ENCODE measurements at places on chromosomes 6 and 20.

DNA sequence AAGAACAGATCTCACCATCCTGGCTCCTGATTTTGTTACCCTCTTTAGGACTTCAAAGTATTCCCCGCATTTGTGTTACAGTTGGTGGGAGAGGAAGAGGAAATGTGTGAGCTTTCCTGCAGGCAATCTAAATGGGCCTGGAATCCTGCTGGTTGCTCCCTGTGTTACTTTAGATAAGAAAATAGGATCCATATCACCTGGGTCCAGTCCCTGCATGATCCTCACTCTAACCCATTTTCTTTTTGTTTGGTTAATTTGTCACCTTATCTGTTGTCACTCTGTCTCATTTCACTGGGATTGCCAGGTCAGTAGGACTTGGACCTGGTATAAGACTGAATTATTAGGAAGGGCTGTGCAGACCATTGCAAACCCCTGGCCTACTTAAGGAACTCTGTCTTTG, 175.9 kb upstream of the GJE1 start:
- no peak for DNase-seq

DNA sequence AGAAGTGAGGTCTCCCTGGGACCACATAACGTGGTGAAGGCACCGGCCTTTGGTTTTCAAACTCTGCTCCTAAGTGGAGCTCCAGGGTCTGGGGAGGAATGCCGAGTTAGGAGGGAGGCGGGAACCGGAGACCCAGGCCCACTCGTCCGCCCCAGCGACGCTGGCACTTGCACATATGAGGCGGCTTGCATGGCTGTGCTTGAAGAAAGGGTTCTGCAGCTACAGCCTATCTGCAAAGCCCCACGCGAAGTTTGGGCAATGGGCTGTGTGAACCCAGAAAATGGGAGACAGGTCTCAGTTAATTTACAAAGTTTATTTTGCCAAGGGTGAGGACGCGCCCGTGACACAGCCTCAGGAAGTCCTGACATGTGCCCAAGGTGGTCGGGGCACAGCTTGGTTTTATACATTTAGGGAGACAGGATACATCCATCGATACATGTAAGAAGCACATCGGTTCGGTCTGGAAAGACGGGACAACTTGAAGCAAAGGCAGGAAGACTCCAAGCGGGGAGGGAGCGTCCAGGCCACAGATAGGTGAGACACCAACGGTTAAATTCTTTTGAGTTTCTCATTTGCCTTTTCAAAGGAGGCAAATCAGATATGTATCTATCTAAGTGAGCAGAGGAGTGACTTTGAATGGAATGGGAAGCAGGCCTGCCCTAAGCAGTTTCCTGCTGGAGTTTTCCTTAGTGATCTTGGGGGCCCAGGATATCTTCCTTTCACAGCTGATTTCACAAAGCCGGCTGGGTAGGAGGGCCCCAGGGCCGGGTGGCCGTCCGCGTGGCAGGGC, 782 bp upstream of the PCMTD2 start:
- no peak for DNase-seq

GRCh38 chr6:1757131-1757530, 147.4 kb downstream of the FOXC1 start:
- DNase-seq = no peak

DNA sequence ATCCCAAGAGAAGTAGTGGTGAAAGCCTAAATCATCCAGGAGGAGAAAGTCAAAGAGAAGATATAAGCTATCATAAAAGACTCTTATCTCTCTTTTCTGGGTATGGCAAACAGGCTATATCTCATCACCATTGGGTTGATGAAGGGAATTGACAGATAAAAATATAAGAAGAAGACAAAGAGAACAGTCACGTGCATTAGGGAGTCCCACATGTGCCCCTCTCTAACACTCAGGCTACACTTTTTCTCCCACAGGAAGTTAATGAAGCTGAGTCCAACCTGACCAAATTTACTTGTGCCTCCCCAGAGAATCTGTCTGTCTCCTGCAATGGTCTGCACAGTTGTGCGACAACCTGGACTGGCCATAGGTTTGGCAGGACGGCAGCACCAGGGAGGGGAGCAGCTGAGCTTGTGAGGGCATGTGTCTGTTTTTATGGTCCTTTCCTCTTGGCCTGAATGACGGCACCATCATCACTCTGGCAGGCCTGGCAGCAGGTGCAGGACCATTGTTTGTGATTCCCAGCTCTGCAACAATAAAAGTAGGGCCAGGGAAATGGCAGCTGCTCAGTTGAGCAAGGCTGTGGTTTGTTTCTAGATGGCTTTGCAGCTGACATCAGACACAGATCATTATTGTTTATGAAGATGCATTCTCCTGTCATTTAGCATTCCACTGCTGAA, 144.5 kb upstream of the MCHR2 start:
- no peak for DNase-seq

- DNase-seq = no peak
These were observed 74.7 kb upstream of the PRDM1 start for GRCh38 chr6:106011476-106011875.

DNA sequence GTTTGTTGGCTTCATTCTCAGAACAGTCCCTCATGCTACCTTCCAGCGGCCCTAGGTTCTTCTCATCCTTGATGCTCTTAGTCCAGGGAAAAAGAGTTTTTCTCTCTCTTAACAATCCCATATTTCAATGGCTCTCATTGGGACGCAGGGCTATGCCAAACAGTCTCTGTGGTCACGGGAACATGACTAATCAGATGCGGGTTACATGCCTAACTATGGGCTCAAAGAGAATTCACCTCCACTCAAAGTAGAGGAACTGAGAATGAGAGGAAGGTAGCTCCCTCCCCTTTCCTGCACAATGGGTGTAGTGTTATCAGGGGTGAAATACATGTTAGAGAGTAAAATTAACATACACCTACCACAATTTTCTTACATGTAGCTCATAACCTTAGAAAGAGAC, 18.1 kb upstream of the ATRN start:
- DNase-seq = no peak

DNA sequence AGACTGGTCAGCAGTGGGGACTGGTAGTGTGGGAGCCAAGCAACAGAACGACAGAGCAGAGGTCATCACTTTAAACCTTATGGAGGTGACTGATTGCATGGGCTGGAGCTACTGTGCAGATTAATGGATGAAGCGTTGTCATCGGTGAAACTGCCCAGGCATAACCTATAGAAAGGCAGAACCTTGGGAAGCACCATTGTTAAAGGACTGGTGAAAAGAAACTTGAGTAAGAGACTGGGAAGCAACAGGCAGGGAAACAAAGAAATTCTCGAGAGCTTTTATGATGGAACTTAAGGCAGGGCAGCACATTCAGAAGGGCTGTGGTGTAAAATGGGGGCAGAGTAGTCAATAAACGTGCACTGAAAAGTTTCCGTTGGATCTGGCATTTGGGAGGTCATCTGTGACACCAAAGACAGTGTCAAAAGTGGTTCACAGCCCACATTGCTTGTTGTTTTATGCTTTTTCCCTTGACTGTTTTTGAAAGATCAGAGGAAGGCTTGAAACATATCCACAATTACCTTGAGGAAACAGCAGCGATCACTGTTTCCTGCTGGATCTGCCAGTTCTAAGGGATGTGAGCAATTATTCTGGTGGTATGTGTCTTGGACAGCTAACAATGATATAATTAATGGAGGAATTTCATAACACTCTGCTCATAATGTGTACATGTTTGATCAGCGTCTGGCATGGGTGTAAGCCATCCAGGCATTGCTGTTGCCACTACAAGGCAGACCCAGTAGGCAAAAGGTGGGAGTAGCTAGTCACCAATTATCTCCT, 62.7 kb downstream of the LRRC1 start:
- DNase-seq = no peak

- DNase-seq = no peak
These were observed 43.6 kb downstream of the PXDC1 start for GRCh38 chr6:3707751-3708412.

DNA sequence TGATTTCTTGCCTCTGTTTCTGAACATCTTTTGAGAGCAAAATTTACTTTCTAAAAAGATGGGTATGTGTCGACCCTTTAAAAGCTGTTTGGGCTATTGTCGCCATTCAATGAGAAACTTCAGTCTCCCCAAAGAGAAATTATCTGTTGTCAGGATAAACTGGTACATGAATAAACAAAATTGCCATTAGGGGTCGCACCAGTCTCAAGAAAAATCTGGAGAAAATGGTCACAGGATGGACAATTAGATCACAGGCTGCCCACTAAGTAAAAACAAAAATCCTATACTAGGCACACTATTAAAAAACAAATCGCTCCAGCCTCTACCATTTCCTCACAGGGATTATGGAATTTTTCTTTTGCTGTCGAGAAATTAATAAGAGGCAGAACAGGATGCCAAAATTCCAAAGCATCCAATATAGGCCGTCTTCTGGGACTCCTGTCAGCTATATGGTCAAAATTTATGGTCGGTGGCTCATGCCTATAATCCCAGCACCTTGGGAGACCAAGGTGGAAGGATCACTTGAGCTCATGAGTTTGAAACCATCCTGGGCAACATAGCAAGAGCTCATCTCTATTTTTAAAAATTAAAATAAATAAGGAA, 5.5 kb upstream of the HLA-E start:
- peak; percentile 56 for DNase-seq

GRCh38 chr6:13765570-13765969, 48.8 kb downstream of the MCUR1 start:
- no peak for DNase-seq

DNA sequence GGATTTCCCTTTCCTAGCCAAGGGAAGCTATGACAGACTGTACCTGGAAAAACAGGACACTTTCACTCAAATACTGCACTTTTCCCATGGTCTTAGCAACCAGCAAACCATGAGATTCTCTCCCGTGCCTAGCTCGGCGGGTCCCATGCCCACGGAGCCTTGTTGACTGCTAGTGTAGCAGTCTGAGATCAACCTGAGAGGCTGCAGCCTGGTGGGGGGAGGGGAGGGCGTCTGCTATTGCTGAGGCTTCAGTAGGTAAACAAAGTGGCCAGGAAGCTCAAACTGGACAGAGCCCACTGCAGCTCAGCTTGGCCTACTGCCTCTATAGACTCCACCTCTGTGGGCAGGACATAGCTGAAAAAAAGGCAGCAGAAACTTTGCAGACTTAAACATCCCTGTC, 61.8 kb downstream of the EPM2A start:
- DNase-seq = no peak

GRCh38 chr6:54307439-54307910, 766 bp upstream of the TINAG start:
- DNase-seq = no peak

DNA sequence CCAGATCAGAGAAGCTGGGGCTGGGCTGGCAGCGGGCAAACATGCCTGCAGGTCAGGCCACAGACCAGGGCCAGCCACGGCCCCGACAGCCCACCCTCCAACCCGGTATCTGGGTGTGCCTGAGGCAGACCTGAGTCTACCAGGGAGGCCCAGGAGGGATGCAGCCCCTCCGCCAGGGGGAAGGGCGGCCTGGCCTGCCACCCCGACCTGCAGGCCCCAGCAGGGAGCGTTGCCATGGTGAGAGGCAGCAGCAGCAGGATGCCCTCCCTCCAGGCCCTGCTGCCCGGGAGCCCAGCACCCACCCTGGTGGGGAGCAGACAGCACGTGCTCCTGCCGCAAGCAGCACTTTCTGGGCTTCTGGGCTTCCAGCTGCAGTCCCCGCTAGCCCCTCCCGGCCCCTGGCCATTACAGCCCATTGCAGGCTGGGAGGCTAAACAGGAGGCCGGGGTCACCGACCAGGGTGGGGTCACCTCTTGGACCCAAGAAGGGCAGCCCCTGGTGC, 3.8 kb upstream of the EEF1A2 start:
- no peak for DNase-seq

DNA sequence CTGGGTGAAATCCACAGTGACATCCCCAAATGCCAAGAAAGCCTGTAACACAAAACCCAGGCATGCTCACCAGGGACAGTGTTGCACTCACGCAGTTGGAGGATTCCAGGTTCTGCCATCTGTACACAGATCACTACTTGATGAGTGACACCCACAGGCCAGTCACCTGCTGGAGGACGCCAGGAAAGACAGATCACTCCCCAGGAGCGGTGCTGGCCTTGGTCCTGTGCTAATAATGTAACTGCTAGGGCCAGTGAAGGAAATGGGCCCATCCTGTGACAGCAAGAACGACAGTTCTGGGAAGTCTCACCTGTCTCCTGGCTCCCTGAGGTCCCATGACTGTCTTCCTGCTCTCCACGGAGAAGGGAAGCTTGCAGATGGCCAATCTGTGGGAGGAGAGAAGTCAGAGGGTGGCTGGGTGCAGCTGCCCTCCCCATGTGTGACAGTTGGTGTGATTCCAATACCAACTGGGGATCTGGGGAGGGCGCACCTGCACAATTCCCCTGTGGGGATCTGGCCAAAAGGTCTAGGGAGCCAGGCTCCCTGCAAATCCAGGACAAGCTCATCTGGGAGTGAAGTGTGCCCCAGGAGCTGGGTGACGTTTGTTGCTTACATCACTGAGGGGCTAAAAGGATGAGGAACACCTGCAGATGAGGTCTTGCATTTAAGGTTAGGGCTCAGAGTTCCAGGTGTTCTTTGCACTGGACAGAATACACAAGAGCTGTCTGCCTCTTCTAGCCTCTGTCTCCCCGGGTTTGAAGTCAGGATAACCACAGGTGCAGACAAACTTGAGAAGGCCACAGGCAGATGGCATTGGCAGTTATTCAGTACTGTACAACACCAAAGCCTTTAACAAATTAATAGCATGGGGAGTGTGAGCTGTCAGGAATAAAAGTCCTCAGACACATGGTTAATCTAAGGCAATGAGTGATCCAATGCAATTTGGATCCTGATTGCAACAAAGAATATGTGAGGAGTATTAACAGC, 10.3 kb downstream of the ZNF337 start:
- no peak for DNase-seq

DNA sequence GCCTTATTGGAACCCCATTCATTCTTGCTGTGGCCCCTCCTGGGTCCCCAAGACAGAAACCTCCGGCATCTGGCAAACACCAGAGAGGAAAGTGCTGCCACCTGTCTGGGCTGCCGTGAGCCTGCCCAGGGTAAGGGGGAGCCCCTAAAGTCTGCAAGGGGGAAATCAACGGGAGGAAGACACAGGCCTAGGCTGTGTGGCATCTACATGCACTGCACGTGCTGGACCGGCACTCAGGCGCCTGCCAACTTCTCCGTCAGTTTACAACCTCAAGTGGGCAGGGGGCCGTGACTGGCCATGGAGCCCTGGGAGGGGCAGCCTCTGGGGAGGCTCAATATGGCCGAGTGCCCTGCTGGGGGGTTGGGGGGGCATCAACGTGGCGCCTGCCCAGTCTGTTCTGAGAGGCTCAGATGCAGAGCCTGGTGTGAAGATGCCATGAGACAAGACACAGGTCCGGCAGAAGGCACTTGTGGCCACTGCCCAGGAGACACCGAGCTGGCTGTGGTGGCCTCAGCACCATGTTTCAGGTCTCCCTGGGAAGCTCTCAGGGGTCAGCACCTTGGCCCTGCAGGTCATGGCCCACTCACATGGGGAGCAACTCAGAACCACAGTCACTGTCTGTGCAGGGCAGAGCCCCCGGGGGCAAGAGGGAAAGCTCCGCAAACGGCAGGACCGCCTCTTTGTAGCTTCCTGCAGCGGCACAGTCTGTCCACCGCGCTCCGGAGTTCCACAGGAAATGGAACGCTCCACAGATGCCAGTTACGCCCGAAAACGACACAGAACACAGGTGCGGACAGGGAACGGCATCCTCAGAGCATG, 8.4 kb downstream of the UCKL1 start:
- no peak for DNase-seq

- no peak for DNase-seq
These were observed 97.7 kb upstream of the KCNQ5 start for GRCh38 chr6:72524011-72524645.

- DNase-seq = no peak
These were observed 243.5 kb downstream of the BTBD9 start for GRCh38 chr6:38396209-38396608.

Data from HTR-8/SVneo (cell line).